ENCODE measurements at places on chromosomes 5 and 9. TPM values are rescaled to one million over a fixed set of nuclear protein-coding genes. Genes with fewer than 3 reads are reported as not detected.
A peak's percentile ranks its signal among the peaks of the same experiment; 100 is the strongest.

The COL15A1 gene
- under 0.01 TPM for total RNA-seq

- no peak for DNase-seq
These were observed 147.4 kb upstream of the PUM3 start for GRCh38 chr9:2991292-2991691.

DNA sequence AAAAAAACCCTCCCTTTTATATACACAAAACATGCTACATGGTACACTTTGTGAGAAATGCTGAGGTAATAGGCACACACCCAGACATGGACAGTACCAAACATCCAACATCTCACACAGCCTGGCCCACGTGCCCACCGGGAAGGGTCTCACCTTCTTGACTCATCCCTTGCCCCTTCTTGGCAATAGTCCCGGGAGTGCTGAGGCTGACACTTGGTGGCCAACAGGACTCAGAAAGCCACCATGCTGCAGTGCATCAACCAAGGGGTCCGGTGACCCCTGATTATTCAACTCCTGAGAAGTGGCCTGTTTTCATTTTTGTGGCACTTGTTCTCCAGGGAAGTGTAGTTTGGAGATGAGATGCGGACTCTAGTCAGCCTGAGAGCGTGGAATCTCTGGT lies 35.0 kb downstream of the ANGPTL2 start:
- DNase-seq = no peak

DNA sequence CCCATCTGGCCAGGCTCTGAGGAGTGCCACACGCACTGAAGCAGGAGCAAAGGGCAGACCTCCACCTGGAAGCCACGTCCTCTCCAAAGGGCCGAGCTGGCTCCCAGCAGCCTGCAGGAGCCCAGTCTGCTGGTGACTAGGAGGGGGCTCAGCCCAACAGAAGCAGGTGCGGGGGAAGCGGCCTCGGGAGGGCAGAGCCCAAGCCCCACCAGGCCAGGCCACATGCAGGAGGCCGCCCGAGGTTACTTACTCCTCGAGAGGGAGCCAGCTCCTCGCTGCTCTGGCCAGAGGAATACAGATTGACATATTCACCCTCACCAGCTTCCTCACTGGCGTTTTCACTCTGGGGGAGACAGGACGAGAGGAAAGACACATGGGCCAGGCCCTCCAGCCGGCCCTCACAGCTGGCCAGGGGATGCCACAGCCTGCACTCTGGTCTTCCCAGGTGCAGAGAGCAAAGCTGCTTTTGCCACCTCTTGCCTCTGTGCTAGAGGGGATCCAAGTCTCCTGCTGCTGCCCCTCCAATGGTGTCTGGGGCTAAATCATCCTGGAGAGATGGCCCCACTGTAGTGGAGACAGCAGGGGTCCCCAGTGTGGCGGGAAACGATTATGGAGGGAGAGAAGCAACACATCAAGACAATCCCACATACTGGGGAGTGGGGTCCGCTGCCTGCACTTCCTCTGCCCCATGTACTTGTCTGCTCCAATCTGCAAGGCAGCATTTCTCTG lies 58.6 kb downstream of the PRRT1B start:
- no peak for DNase-seq

GRCh38 chr9:96327694-96328352 lies 25.8 kb upstream of the HSD17B3 start:
- DNase-seq = peak; percentile 57

DNA sequence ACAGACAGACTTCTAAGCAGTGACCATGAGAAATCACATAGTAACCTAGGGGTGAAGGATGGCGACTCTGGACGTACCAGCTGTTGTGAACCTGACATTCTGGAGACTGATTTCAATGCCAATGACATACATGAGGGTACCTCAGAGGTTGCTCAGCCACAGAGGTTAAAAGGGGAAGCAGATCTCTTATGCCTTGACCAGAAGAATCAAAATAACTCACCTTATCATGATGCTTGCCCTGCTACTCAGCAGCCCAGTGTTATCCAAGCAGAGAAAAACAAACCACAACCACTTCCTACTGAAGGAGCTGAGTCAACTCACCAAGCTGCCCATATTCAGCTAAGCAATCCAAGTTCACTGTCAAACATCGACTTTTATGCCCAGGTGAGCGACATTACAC lies 38.0 kb upstream of the CCDC152 start:
- DNase-seq = peak; percentile 11

The REEP2 gene
- 2.4 TPM for total RNA-seq

DNA sequence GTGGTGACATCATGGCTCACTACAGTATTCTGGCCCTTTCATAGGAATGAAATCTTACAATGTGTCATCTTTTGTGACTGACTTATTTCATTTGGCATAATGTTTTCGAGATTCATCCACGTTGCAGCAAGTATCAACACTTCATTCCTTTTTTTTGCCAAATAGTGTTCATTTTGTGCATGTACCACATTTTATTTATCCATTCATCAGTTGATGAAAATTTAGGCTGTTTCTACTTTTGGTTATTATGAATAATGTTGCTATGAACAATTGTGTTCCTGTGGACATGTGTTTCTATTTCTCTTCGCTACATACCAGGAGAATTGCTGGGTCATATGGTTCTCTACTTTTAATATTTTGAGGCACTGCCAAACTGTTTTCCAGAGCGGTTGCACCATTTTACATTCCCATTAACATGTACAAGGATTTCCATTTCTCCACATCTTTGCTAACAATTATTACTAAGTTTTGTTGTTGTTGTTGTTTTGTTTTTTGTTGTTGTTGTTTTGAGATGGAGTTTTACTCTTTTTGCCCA lies 43.5 kb downstream of the RMI1 start:
- DNase-seq = no peak

The ALDH1A1 gene
- total RNA-seq = 5.0 TPM

DNA sequence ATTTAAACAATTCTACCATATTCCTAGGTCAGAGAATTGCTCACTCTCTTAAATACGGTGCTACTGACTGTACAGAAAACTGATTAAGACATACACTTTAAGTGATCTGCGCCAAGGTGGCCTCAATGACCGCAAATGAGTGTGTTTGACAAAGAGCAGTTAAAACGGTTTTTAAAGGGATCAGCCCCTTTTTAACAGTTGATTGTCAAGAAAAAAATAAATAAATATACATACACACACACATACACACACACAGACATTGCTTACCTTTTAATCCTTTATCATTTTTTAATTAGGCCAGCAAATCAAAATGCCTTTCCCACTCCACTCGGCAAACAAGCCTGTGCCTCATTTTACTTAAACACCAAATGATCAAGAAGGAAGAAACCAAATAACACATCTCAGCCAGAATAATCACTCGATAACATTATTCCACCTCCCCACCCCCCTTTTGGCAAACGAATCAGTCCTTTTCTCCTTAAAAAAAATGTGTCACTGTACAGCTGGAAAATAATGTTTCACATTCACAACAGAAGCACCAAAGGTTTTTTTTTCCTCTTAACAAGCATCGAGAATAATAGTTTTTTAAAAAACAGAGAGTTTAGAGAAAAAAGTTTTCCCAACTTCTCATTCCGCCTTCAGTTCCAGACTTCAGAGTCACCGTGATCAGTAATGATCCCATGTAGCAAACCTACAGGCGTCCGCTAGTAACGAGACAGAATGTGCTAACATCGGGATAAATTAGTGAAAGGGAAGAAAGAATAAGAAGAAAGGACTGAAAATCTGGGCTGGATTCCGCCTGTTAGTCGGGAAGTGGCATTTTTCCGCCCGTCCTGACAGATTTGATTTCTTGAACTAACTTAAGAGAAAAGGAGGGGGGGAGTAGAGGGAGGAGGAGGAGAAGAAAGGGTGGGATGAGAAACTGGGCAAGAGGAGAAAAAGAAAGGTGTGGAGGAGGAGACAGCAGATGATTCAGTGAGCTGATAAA lies at the start of gene ZNF608:
Gene ZNF608, minus strand, starts transcription at position 712 of the 988 bp plus-strand sequence. CDS start 1,650 bp downstream, outside the sequence.
- DNase-seq = peak; percentile 62

The NPDC1 gene
- total RNA-seq = 10.5 TPM

DNA sequence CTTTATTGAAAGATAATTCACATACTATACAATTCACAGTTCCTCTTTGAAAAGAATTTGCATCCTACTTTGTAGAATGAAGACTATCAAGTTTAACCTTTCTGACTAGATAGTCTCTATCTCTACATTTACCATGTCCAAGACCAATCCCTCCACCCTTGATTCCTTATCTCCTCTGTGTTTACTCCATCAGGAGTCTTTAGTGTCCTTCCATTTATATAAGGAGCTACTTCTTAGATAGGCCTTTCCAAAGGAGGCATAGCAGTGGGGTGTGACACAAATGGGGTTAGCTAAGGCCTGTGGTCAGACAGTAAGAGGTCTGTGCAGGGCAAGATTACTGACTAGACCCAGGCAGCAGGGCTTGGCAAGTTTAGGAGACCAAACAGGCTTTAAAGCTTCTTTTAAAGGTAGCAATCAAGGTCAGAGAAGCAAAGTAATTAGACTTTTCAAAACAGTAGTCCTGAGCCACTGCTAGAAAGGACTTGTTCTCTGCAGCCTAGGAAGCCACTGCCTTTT lies 11.1 kb upstream of the DMXL1 start:
- no peak for DNase-seq

DNA sequence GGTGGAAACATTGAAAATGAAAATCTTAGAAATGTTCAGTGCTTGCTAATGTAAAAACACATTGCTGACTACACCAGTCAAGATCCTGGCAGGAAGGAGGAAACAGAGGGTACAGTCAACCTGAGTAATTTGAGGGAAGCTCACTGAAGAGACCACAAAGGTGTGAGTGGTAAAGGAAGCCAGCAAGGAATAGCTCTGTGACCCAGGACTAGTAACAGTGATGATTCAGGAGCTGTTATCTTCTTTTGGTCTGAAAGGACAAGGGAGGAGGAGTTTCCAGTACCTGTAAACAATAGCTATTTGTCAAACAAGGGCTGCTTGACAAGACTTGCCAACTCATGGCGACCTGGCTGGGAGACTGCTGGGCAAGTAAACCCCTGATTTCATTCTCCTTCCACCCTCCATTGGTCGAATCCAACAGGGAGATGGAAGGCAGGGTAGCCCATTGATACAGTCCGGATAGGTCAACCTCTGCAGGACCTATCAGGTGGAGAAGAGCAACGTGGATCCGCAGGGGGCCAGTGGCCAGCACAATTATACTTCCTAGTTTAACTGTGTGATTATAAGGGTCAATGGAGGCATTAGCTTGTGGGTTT lies 68.1 kb downstream of the MAMDC2 start:
- DNase-seq = peak; percentile 98

DNA sequence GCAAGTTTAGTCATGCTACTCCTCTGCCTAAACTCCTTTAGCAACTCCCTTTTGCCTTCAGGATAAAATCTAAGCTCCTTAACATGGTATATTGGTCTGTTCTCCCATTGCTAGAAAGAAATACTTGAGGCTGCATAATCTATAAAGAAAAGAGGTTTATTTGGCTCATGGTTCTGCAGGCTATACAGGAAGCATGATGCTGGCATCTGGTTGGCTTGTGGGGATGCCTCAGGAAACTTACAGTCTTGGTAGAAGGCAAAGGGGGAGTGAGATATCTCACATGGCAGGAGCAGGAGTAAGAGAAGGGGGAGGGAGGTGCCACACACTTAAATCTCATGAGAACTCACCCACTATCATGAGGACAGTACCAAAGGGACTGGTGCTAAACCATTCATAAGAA lies 145.0 kb downstream of the GDNF start:
- no peak for DNase-seq

DNA sequence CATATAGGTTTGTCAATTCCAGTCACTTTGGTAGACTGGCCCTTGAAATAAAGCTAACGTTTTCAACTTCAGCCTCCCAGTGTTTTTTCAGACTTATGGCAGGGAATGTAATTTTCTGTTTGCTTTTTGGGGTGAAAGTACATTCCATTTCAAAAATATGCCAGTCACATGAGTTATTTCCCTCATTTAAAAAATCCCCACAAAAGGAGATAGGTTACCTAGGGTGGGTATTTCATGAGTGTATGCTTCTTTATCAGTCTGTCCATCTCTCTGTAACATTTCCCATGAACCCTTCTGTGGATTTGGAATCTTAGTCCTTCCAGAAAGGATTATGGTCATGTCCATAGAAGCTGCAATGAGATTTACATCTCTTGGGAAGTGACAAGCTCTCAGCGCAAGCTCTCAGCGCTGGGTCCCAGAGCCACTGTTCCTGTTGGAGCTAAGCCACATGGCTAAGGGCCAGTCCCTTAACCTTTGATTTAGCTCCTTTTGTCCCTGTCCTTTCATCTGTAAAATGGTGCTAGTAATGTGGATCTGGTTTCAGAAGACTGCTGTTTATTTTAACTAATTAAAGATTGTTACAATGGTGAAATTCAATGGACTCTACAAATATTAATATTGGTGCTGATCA lies 294.9 kb downstream of the NR3C1 start:
- no peak for DNase-seq

- DNase-seq = peak; percentile 57
These were observed 670 bp downstream of the EDIL3 start for GRCh38 chr5:84383816-84384603.

The ZNF454 gene
- total RNA-seq = 0.26 TPM

- no peak for DNase-seq
These were observed 10.7 kb downstream of the PBX3 start for GRCh38 chr9:125757834-125758233.

DNA sequence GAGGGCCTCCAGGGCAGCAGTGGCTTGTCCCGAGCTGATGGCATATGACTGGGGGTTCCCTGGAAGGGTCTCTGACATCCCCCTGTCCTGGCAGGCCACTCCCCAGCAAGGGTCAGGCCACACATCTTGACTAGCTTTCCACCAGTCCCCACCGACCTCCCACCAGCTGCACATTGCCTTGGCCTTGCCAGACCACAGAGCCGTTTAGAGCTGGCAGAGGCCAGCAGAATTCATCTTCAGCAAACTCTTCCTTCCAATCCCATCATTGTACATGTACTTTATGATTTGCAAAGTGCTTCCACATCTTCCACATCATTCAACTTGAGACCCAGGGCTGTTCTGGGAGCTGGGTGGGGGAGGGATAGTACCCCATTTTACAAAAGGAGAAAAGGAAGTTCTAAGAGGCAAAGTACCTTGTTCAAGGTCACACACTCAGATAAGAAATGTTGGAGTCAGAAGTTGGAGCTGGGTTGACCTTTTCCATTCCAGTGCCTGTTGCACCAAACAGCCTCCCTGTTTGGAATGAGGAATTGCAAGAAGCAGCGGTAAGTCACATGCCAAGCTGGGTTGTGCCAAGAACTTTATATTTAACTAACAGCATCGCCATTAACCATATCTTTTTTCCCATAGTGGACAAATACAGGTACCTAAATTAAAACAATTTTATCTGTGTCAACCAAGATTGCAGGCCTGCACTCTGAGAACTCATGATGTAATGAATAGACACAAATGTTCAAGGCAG lies 25.8 kb upstream of the COL15A1 start:
- DNase-seq = no peak

DNA sequence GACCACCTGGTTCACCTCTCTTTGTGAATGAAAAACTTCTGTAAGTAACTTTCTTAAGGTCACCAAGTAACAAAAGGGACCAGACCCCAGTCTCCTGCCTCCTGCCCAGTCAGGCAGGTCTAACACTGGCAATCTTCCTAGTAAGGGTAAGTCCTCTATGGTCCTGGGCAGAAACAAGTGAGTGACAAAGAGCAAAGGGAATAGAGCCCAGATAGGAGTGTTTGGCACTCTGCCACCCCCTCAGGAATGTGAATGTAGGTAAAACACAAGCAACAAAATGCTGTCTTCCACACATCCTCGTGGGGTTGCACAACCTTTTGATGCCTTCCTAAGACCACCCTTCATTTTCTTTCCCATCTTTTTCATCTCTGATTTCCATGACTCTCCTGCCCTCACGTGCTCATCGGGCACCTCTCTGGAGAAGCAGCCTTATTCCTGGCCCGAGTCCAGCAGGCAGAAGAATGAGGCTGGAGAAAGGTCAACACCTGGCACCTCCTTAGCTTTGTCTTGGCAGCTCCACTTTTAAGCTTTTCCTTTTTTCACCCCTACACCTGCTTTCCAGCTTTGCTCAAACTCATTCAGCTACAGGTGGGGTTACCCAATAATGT lies 90.2 kb upstream of the LHFPL2 start:
- no peak for DNase-seq

Data from bronchial epithelial cell (primary cell).